ENCODE measurements at places on chromosomes 12 and 14. TPM values are rescaled to one million over a fixed set of nuclear protein-coding genes. Genes with fewer than 3 reads are reported as not detected.

The HOXC12 gene
- not detected for total RNA-seq

The MDP1 gene
- 31.7 TPM for total RNA-seq

The SCN8A gene
- 0.71 TPM for total RNA-seq

The IGF1 gene
- 22.7 TPM for total RNA-seq

The RASSF9 gene
- 3.3 TPM for total RNA-seq

The PLEKHD1 gene
- not detected for total RNA-seq

The PIANP gene
- total RNA-seq, result 0.55 TPM

The CD163L1 gene
- total RNA-seq, result 0.54 TPM
